Dorsolateral prefrontal cortex (tissue), 122 donors: ENCODE measurements at places on chromosomes 3 and 15.

DNA sequence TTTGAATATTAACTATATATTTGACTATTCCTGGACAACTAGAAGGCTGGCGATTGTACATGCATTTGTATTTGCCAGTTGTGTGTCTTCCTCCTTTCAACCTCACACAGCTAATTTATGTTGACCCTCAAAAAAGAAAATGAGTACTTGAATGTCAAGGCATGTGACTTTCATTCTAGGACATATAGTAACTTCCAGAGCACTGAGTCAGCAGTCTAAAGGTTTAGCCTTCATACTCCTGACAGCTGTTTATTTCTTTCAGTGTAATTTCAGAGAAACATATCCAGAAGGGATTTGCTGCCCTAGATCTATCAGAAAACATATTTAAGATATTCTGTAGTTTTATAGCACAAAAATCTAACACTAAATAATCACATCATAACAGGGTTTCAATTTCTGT, 74.6 kb upstream of the GOLGA8J start:
- DNase-seq: no peak

DNA sequence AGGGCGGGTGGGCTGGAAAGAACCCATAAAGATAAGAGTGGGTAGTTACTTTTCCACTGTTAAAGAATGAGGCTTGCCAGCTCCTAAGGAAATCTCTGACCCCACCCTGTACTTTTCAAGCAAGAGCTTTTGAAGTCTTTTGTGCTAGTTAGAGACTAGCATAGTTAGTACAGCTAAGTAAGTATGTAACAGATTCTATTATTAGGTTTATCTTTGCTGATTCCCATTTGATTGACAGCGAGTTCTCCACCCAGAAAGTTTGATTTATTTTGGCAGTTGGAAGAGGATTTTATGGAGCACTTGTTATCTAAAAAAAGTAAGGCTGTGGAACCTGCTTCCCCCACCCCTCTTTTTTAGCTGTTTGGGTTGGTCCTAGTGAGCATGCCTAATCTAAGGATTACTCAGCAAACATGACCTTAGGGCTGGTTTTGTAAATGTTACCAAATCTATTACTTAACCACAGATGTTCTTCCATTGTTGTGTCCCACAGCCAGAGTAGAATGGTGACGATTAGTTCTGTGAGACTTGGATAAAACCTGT, 57.6 kb downstream of the FNDC3B start:
- no peak for DNase-seq

- no peak for DNase-seq
Measured at GRCh38 chr15:85545752-85546151, 165.3 kb downstream of the AKAP13 start.

GRCh38 chr3:33826206-33826605, 27.8 kb downstream of the PDCD6IP start:
- no peak for DNase-seq

GRCh38 chr3:188342991-188343732, 189.2 kb downstream of the LPP start:
- no peak for DNase-seq

DNA sequence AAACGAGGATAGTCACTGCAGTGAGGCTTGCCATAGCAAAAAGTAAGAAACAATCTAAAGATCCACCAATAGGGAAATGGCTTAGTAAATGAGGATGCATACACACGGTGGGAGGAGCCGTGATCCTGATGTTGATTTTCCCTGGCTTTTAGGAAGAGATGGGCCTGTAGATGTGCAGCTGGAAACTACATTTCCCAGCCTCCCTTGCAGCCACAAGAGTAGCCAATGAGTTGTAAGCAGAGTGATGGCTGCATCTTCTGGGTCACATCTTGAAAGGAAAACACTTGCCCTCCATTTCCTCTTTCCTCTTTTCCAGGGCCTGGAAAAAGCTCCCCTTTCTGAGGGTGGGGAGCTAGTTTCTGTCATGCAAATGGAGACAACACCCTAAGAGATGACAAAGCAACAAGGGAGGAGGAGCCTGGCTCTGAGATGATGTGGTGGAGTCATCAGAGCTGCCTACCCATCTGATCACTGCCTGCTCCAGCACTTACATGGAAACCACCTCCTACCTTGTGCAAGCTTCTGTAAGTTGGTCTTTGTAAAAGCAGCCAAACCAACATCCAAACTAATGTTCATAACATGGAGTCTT, 139.1 kb downstream of the TLE3 start:
- DNase-seq: no peak
